Activated naive CD4-positive, alpha-beta T cell treated with anti-CD3 and anti-CD28 coated beads, Interleukin-2, amount 50 U/mL, for 16 hours (primary cell): ENCODE measurements at places on chromosomes 2 and 18.

- no peak for DNase-seq
Measured at GRCh38 chr18:46321955-46322354, 217.8 kb downstream of the HAUS1 start.

DNA sequence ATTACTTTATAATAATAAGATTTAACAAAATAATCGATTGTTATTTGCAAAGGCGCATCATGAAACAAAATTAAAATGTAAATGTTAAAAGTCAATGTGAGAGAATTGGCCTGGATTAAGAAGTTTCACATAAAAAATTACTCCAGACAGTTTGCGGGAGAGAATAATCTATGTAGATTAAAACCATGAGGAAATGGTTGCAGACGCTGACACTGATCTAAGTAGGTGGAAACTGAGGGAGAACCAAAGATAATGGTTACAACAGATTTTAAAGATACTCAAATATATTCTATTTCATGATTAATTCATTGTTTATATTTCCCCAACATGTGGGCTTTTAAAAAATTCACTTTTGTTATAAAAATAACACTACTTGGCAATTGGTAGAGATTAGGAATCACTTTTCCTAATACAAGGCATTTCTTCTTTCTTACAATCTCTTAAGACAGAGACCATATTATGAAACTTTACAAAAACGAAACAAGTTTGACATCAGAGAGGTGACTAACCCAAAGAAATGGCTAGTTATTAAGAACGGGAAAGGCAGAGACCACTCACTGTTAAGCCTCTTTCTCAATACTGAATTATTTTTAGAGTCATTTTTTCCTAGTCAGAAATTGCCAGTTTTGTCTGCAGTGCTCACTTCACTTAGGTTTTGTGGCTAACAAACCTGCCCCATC, 1.6 kb downstream of the KANSL1L start:
- no peak for DNase-seq

GRCh38 chr2:109613922-109614714, at the start of the genes SEPTIN10 and SOWAHC:
SEPTIN10 (minus strand) TSS chr2:109613966; CDS start chr2:109613827, 139 bp downstream.
SOWAHC (plus strand) TSS chr2:109614364; CDS start chr2:109614490, 126 bp downstream.
- DNase-seq = peak; percentile 69

DNA sequence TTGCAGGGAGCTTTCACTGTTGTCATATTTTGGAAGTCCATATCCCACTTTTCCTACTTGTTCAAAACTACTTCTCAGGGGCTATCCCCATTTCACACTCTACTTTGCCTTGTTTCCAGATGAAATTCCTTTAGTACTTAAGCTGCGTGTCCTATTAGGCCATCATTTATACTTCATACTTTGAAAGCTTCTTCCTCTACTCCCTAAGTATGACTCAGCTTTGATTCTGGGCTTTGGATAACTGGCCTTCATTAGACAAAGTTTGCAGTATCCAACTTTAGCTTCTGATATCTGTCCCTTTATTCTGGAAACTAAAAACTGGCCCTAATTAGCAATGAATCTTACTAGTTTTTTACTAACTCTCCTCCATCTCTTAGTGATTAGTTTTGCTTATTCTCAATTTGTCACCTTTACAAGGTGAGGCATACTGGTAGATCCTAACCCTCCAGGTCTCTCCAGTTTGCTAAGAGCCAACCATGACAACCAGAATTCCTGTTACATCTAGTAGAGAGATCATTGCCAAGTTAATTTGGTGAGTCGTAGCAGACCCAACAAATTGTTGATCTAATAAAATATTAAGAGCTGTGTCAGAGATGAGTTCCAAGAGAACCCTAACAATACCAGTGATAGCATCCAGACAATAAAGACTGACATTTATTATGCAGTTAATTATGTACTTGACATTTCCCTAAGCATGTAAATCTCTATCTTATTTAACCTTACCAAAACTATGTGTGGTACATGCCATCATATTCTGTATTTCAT, 31.2 kb upstream of the ITGAV start:
- DNase-seq = no peak

DNA sequence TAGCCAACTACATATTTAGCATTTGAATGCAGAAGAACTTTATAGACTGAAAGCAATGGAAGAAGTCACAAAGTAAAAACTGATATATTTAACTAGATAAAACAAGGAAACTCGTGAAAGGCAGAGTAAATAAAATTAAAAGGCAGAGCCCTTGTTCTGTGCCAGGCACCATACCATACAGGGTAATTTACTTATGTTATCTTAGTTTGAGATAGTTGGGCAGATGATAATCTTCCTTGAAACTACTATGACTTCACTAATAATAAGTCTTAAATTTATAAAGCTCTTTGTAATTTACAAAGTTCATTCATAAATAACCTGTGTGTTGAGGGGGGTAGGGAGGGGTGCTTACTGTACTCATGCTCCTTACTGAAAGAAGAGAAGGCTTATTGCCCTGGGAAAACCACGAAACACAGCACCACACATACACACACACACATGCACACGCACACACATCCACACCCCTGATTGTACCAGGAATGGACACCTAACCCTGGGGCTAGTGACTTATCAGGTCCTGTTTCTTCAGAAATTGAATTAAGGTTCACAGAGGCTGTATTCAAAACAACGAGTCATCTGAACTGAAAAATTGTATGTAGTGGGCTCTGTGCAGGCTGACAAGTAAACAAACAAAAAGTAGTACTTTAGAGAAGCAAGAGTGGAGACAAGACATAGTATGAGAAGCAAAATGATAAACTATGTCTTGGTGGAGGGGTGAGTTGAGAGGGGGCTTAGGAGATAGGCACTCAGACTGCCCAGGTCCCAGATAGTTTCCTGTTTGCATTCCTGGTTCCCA, 38.1 kb downstream of the AGFG1 start:
- DNase-seq = no peak

- no peak for DNase-seq
Measured at GRCh38 chr2:239119346-239120126, 271.7 kb downstream of the TWIST2 start.

DNA sequence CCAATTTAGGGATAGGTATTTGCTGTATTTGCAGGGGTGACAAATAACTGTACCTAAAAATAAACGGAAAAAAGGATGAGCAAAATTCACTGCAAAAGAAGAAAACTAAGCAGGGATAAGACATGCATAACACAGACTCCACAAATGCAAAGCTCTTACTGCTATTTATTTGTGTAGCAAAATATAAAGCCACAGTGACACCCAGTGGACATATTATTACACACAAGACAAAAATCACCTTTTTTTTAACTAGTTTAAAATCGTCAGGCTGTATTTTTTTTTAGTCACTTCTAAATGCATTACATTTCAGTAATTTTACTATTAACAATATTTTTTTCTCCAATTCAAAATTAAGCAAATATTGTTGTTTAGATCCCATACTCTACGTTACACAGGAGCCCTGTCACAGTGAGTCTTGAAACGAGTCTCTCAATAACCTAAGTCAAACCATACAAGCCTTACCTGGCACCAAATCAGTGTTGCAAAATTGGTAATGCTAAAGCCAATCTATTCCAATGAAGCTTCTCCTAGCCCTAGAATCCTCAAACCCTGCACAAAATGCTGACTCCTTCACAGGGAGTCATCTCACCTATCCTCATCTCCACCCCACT, 23.7 kb downstream of the METTL4 start:
- DNase-seq = no peak

GRCh38 chr2:223865907-223866508, 28.6 kb upstream of the AP1S3 start:
- DNase-seq = no peak

DNA sequence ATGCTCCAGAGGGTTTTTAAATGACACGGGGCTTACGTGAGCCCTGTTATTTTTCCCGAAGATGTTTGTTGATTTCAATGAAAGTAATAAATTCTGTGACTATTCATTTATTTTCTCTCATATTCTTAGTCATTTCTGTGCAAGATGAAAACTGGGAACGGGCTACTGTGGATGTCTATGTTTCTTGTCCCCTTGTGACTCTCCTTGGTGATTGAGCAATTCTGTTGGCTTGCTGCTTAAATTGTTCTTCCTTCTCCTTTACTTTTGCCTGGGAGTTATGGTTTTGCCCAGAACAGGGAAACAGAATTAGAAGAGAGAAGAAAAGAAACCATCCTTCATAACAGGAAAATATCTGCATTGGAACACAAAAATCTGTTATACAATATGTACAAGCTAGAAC, 508.2 kb upstream of the DSEL start:
- no peak for DNase-seq

DNA sequence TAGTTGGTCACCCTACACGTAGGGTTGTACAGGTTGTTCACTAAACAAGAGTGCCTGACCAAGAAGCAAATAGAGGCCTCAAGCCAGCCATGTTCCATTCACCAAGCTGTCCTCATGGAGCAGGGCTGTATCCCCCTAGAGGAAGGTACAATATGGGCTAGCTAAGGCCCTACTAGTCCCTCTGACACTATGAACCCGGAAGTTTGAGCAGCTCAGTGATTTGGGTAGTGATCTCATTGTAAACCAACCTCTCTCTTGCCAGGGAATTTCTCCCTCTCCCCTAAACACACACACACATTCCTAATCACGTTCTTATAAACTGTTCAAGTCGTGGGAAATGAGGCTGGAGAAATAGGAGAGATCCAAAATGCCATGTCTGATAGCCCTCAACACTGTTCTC, 6.7 kb upstream of the CYS1 start:
- no peak for DNase-seq

GRCh38 chr2:99374747-99375146, 37.6 kb downstream of the EIF5B start:
- DNase-seq = no peak

DNA sequence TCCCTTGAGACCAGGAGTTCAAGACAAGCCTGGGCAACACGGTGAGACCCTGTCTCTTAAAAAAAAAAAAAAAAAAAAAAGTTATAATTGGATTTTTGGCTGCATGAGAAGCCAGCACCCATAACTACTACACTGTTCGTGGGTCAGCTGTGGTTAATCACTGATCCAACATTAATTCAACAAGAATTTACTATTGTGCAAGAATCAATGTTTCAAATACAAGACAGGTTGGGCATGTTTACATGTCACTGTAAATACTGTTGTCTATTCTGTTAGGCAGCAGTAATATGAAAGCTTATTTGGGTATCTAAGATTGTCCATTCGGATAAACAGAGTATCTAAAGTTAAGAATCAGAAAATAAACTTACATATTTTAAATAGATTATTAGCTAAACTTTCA, 62.3 kb downstream of the ESCO1 start:
- DNase-seq = no peak

DNA sequence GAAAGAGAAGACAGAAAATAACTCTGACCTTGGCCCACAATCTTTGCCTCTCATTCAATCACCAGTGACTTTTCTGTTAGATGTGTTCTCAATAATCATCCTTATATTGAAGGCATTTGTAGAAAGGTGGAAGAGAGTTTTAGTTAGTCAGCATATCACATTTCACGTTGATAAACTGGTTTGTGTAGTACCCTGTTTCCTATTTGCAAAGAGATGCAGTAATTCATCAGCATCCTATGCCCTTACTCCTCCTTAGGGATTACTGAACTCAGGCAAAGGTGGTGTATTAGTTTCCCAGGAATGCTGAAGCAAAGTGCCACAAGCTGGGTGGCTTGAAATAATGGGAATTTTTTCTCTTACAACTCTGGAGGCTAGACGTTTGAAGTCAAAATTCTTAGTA, 145.0 kb downstream of the SPP2 start:
- DNase-seq = no peak

- no peak for DNase-seq
Measured at GRCh38 chr2:127853671-127854070, 4.3 kb downstream of the POLR2D start.

DNA sequence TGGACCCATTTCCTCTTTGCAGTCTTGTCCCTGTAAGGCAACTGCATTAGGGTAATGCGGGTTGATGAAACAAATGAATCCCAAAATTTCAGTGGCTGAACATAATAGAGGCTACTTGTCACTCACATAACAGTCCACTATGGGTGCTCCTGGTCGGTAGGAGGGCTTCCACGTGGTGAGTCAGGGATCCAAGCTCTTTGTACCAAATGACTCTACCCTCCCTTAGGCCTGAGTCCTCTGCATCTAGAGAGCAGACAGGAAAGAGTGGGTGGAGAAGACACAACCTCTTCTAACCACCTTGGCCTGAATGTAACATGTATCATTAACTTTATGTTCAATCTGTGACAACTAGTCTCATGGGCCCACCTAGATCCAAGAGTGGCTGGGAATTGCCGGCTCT, 86.2 kb upstream of the HAAO start:
- DNase-seq = no peak

DNA sequence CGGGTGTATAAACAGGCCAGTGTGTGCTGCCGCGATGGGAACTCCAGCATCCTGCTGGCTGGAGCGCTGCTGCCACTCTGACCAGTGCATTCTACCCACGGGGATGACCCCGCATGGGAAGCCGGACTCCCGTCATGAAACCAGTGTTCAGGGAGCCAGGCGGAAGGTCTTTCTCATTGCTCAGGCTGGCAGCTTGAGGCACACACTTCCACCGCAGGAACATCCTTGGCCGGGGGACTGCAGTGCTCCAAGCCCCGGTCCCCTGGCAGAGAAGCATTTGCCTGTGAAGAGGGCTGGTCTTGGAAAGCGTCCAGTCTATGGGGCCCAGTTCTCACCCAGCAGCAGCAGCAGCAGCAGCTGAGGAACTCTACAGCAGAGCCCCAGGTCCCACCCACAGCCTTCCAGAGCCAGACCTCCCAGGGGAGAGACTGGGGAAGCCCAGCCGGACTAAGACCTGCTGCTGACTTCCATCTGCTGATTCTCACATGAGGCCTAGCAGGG, 235.9 kb downstream of the KLHL29 start:
- DNase-seq = no peak

DNA sequence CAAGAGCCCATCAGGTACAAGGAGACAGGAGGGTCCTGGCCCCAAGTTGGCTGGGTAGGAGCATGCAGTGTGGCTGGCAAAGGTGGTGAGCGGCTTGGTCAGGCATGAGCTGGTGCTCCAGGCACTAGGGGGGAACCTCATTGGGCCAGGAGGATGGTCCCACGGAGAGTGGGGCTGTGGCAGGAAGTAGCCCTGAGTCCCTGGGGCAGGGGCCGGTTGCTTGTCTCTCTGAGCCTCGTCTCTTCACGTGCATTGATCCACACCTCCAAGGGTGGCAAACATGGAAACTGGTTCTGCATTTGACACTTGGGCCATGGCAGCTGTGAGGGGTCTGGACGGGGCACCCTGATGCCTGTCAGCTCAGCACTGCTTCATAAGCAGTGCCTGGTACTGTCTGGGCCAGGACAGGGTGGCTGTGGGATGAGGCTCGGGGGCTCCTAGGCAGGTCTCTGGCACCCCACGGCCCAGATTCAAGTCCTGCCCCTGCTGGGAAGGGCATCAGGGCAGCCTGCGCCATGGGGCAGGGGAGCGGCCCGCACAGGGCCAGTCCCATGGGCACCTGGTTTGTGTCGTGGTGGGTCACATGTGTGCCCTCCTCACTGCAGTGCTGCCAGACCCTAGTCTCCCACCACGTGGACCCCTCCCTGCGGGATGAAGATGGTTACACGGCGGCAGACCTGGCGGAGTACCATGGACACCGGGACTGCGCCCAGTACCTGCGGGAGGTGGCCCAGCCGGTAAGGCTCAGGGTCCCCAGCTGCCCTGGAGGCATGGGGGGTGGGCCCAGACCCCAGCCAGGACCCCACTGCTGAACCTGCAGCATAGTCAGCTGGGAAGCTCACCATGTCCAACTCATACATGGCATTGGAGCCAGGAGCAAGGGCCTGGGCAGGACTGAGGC, 16.4 kb downstream of the ESPNL start:
- no peak for DNase-seq
